ENCODE measurements at places on chromosomes 2 and 18.

DNA sequence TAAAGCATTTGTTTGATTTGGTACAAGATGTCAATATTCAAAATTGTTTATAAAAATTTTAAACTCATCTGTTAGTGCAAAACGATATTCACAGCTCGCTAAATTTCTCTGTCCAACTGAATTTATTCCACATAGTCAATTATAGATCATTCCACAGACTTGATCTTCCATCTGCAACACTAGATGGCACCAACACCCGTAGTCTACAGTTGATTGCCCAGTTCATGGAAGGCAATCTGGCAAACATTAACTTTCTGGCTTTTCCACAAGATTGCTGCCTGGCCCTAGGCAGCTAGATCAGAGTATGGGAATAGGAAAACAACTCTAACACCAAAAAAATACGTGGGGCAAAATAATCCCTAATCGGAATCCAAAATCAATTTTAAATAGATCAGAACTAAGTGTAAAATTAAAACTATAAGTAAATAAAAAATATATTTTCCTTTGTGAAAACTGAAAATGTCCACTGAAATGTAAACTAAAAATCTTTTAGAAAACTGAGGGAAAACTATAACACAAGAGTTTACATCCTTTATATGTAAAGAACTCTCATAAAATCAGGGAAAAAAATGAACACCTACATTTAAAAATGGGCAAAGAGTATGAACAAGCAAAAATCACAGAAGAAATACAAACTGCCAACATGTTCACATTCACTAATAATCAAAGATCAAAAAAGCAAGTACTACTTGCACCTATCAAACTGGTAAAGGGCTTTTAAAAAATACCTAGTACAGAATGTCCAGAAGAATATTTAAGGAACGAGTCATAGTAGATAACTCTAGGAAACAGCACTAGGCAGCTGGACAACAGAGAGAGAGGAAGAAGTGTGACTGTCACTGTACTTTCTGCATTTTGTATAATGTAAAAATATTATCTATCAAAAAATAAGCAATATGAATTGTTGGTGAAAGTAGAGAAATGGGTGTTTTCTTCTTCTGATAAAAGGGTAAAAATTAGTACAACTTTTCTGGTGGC lies 35.0 kb downstream of the RTN4 start:
- DNase-seq = no peak

GRCh38 chr2:144412709-144413108 lies 107.2 kb downstream of the ZEB2 start:
- no peak for DNase-seq

- no peak for DNase-seq
Observed at GRCh38 chr2:68193144-68193543, 35.5 kb downstream of the PNO1 start.

GRCh38 chr2:43943809-43944452 lies 51.9 kb downstream of the LRPPRC start:
- DNase-seq = no peak

DNA sequence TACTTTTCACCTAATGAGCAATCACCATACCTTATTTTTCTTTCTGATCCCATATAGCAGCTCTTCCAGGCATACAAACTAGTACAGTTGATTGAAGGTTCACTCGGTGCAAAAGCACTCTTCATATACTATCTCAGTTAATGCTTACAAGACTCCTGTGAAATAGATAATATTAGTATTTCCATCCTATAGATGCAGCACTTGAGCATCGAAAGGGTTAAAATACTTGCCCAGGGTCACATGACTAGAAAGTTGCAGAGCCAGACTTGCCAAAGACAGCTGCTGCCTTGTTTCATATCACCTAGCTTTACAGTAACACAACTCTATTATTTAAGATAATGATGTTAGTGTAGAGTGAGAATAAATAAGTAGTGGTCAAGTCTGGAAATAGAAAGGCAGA lies 466.0 kb upstream of the TNP1 start:
- no peak for DNase-seq

DNA sequence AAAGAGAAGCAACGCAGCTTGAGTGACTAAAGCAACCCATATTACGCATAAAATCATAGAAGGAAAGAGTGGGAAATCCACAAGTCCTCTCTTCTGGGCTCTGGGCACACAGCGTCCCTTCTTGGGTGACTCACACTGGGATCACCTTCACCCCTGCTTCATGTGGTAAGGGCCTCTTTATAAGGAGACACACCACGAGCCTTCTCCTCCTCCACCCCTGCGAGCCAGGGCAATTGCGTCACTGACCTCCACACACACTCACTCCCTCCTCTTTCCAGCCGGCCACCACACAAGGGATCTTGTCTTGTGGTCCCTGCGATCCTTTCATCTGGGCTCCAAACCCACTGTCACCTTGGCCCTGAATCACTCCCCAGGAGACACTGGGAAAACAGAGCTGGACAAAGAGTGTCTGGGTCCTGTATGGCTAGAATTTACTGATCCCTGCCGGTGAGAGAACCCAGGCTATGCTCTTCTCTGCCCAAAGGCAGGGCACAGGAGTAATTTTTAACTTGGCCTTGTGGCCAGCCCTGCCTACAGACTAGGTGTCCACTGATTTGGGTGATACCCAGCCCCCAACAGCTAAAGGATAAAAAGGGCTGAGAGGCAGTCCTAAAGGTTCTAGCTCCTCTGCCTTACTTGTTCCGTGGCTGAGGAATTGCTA lies 35.3 kb downstream of the NHEJ1 start:
- no peak for DNase-seq

DNA sequence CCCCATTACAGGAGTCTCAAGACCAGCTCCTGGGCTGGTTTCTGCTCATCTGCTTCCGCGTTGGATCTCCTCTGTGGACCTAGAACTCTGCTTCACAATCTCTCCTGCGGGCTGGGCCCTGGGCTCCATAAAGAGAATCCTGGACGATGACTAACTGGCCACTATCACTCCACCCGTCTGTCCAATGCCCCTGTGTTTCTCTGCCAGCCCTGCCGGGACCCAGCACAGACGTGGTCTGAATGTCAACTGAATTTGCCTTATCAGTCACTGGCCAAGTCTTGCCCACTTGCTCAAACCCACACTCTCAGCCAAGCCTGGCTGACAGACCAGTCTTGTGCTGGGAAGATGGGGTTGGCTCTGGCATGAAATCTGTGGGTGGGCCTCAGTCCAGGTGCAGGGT lies 17.4 kb downstream of the KIF3C start:
- DNase-seq = no peak

GRCh38 chr2:217510771-217511291 lies 492.0 kb downstream of the TNS1 start:
- no peak for DNase-seq

GRCh38 chr2:99492721-99493120 lies 2.9 kb upstream of the REV1 start:
- DNase-seq = no peak

GRCh38 chr2:18626256-18626668 lies 36.9 kb upstream of the NT5C1B start:
- no peak for DNase-seq

DNA sequence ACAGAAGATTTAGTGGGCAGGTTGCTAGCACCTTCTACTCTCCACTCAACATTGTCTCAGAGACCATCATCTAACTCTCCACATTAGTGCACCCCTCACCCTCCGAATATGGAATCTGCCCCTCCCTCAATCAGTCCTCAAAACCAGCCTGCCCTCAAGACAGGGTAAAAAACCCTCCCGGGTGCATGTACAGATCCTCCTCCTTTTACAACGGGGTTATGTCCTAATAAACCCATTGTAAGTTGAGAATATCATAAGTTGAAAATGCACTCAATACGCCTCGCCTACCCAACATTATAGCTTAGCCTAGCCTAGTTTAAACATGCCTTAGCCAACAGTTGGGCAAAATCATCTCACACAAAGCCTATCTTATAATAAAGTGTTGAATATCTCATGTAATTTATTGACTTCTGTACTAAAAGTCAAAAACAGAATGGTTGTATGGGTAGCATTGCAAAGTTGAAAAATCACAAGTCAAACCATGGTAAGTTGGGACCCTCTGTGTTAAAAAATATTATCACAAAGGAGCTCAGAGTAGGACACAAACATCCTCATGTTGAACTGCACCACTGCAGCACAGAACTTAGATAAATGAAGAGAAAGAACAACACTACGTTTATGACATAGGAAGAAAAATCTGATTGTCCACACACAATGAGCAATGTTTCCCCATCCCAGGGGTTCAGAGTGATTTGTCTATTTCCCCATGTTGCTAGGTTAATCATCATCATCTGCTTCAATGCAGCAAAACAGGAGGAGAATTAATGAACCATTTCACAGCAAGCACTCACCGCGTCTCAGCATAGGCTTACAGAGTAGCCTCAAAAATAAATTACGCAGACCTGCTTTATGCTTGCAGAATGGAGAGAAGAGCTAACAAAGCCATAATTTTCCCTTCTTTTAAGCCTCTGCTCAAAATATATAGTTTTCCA lies 184.1 kb upstream of the ARL4C start:
- DNase-seq = no peak

- DNase-seq = no peak
Observed at GRCh38 chr2:29039718-29040480, 34.4 kb downstream of the PCARE start.

DNA sequence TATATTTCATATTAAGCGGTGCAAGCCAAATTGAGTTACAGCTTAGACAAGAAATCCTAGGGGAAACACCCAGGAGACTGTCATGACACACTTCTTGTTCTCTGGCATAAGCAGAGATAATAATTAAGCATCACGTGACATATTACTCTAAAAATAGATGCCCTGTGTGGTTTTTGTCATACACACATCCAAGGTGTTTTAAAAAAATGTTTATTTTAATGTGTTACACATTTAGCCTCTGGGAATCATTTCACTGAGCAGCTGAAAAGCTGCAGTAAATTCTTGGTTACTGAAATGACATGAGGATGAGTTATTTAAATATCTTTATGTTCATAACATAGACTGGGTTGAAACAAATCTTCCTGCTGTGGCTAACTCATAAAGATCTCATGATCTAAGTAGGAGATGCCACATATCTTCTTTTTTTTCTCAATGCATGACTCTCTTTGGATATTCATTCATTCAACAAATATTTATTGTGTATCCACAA lies 38.0 kb upstream of the ERMN start:
- no peak for DNase-seq

DNA sequence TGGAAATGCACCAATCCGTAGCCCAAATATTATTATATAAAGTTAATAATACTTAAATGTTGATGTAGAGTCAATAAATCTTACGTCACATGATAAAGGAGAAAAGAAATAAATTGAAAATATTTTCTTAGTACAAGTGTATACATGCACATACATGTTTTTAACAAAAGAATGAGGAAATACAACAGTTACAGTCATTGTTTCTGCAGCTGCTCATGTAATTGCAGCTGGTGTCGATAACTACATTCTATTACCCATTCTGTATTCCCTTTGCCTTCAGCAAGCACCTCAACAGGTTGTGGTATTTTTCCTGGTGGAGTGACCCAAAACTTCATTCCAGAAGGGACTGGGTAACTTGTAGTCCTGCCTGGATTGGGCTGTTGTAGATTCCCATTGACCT lies 377.8 kb upstream of the FSIP2 start:
- no peak for DNase-seq

DNA sequence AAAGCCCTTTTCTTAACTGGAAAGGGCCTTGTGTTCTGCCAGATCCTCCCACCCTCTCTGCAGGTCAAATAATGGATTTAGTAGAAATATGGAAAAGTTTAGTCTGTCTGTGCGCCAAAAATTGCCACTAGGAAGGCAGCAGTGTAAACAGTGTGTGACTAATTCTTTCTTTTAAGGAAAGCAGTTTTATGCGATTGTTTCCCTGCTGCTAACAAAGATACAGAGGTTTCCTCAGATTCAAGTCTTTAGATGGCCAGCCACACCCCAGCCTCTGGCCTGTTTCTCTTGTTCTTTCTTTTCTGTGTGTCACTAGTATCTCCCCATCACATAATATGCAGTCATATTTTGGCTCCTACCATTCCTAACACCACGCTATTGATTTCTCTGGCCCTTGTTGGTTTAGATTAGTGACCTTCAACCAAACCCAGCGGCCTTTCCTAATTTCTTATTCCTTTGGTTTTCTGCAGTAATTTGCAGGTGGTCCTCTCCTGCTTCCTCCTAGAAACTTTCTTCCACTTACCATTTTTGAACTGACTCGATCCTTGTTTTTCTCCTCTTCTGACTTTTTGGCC lies 157.4 kb downstream of the LTBP1 start:
- no peak for DNase-seq

Measured in cardiac septum (tissue), 1 donor.